ENCODE measurements at places on chromosomes 2 and 18. TPM values are rescaled to one million over a fixed set of nuclear protein-coding genes. Genes with fewer than 3 reads are reported as not detected.

DNA sequence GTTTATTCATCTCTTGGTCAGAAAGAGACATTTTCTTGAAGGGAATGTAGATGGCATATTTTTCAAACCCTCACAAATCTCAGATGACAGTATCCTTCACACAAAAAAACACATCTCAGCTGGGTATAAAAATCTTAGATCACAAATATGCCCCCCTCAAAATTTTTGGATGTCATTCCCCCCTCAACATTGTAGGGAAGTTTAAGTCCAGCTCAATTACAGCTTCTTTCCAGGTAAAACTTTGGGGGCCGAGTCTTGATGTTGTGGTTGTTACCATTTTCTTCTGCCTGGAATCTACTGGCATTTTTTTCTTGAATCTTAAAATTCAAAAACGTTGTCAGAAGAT lies 46.1 kb downstream of the HDAC4 start:
- H3K36me3 ChIP-seq: peaks cover 49% of the 10 kb centered on the region
- H3K27ac ChIP-seq: no peak overlapping the region
- H3K27me3 ChIP-seq: no peaks in the 10 kb centered on the region
- no peak for DNase-seq
- no peak overlapping the region for H3K4me3 ChIP-seq

The UGT1A8 gene
- not detected for total RNA-seq

The LIPG gene
- total RNA-seq: 0.88 TPM

- no peak overlapping the region for H3K27ac ChIP-seq
- no peaks in the 10 kb centered on the region for H3K36me3 ChIP-seq
- H3K27me3 ChIP-seq: no peaks in the 10 kb centered on the region
- no peak for DNase-seq
- no peak overlapping the region for H3K4me3 ChIP-seq
Observed at GRCh38 chr2:186068139-186068801, 329.7 kb downstream of the FSIP2 start.

DNA sequence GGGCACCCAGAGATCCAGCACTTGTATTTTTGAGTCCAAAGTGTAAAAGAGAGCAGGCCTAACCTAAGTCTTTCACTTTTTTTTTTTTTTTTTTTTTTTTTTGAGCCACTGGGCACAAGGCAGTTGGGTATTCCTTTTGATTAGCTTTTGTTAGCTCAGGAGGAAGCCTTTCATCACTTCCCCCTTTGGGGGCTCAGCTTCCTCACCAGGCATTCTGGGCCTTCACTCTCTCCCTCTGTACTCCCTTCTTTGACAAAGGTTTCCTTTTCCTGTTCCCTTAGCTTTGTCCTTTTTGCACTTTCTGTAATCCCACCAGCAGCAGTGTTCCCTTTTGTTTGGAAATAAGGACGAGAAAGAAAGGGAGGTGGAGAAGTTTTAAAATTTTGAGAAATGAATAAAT lies 88.2 kb downstream of the PKP4 start:
- no peak for DNase-seq
- H3K4me3 ChIP-seq: no peak overlapping the region
- H3K4me1 ChIP-seq: peaks cover 16% of the 10 kb centered on the region
- peaks cover 3% of the 10 kb centered on the region for H3K36me3 ChIP-seq

The MAP3K19 gene
- total RNA-seq: not detected

GRCh38 chr2:197704434-197705120 lies 592 bp upstream of the MARS2 start:
- peak overlapping the region; percentile 82 for H3K27ac ChIP-seq
- DNase-seq: no peak
- peaks cover 21% of the 10 kb centered on the region for H3K36me3 ChIP-seq
- H3K4me1 ChIP-seq: peaks cover 53% of the 10 kb centered on the region
- H3K27me3 ChIP-seq: peaks cover 5% of the 10 kb centered on the region

DNA sequence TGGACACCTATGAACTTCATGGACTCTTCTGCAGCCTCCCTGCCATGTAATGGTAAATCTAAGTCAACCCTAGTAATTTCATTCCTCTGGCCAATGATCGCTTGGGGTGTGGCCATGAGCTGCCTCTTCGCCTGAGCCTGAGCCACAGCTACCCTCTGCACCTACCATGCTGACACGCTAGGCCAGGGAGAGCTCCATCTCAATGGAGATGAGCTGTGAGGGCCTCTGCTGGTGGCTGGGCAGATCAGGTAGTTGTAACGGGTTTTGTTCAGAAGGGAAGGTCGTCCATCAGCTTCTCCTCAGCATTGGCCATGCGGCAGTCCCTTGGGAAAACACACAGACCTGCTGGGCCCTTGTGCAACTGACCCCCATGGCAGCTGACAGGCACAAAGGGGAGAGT lies 24.4 kb downstream of the MPHOSPH10 start:
- peaks cover 5% of the 10 kb centered on the region for H3K27me3 ChIP-seq
- peaks cover 11% of the 10 kb centered on the region for H3K4me1 ChIP-seq
- no peak overlapping the region for H3K27ac ChIP-seq
- DNase-seq: no peak
- H3K4me3 ChIP-seq: no peak overlapping the region

The DES gene
- not detected for total RNA-seq

The PRKCE gene
- total RNA-seq: 11.7 TPM

The CCDC85A gene
- not detected for total RNA-seq

GRCh38 chr2:46332686-46333281 lies 35.6 kb downstream of the EPAS1 start:
- no peaks in the 10 kb centered on the region for H3K36me3 ChIP-seq
- H3K27ac ChIP-seq: no peak overlapping the region
- H3K4me3 ChIP-seq: no peak overlapping the region
- DNase-seq: no peak

The PSMA8 gene
- 0.44 TPM for total RNA-seq

- H3K27me3 ChIP-seq: no peaks in the 10 kb centered on the region
- H3K4me1 ChIP-seq: no peaks in the 10 kb centered on the region
- H3K27ac ChIP-seq: no peak overlapping the region
- no peak for DNase-seq
- H3K36me3 ChIP-seq: no peaks in the 10 kb centered on the region
Observed at GRCh38 chr2:79855264-79856006, 342.6 kb downstream of the CTNNA2 start.

GRCh38 chr2:6053743-6054142 lies 361.6 kb downstream of the SOX11 start:
- H3K27ac ChIP-seq: no peak overlapping the region
- DNase-seq: no peak
- no peak overlapping the region for H3K4me3 ChIP-seq
- no peaks in the 10 kb centered on the region for H3K4me1 ChIP-seq

- no peaks in the 10 kb centered on the region for H3K36me3 ChIP-seq
- peak overlapping the region; percentile 89 for H3K4me3 ChIP-seq
- H3K27ac ChIP-seq: peak overlapping the region; percentile 83
- peaks cover 30% of the 10 kb centered on the region for H3K4me1 ChIP-seq
- DNase-seq: no peak
Observed at GRCh38 chr2:105329197-105329554, 359 bp downstream of the TGFBRAP1 start.

The OTOF gene
- total RNA-seq: 6.9 TPM

DNA sequence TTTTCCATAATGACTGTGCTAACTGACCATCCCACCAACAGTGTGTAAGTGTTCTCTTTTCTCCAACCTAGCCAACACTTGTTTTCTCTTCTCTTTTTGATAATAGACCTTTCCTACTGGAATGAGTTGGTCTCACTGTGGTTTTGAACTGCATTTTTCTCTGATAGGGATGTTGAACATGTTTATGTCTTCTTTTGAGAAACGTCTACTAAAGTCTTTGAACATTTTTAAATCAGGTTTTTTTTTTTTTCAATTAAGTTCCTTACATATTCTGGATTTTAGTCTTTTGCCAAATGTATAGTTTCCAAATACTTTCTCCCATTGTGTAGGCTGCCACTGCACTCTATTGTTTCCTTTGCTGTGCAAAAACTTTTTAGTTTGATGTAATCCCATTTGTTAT lies 405.5 kb upstream of the FIGN start:
- no peak for DNase-seq
- H3K36me3 ChIP-seq: no peaks in the 10 kb centered on the region
- H3K4me1 ChIP-seq: no peaks in the 10 kb centered on the region
- no peak overlapping the region for H3K4me3 ChIP-seq
- no peaks in the 10 kb centered on the region for H3K27me3 ChIP-seq
- H3K27ac ChIP-seq: no peak overlapping the region

- no peak overlapping the region for H3K4me3 ChIP-seq
- no peak for DNase-seq
- no peaks in the 10 kb centered on the region for H3K36me3 ChIP-seq
- peaks cover 9% of the 10 kb centered on the region for H3K4me1 ChIP-seq
- H3K27ac ChIP-seq: no peak overlapping the region
- H3K27me3 ChIP-seq: peaks cover 49% of the 10 kb centered on the region
Observed at GRCh38 chr2:229719926-229720647, 5.7 kb upstream of the DNER start.

The COL4A3 gene
- total RNA-seq: not detected

GRCh38 chr2:48424356-48424755 lies 105.6 kb upstream of the STON1 start:
- no peaks in the 10 kb centered on the region for H3K36me3 ChIP-seq
- H3K4me1 ChIP-seq: peaks cover 24% of the 10 kb centered on the region
- H3K4me3 ChIP-seq: no peak overlapping the region
